NCI-H2029 (cell line): ENCODE measurements at places on chromosomes 7 and 10.

DNA sequence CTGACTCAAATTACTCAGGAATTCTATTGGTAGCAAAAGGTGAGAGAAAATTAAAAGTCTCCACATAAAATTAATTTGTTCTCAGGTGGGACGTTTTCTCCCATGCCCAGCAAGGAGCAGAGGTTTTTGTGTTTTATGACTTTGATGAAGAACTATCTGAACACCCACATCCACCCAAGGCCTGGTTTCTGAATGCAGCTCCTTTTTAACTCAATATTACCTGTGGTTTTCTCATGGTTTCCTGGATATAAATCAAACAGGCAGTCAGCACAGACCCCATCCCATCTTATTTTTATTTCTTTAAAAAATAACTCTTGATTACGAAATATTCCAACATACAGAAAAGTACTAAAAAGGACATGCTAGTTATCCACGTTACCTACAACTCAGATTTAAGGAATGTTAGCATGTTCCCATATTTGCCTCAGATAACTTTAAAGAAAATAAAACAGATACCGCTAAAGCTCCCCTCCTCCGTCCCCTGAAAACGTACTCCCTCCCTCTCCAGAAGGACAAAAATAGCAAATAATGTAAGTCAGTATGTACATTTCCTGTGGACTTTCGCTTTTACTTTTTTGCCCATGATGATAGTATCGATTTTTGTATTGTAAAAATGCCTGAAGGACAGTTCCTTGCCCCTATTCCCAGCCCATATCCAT, 43.4 kb downstream of the GLI3 start:
- no peak for DNase-seq

GRCh38 chr7:33448035-33448434, 318.7 kb downstream of the BBS9 start:
- DNase-seq, result peak; percentile 3

GRCh38 chr7:90655566-90655965, 59.4 kb downstream of the CDK14 start:
- no peak for DNase-seq

GRCh38 chr10:101485207-101485606, 102.8 kb downstream of the POLL start:
- DNase-seq, result no peak

DNA sequence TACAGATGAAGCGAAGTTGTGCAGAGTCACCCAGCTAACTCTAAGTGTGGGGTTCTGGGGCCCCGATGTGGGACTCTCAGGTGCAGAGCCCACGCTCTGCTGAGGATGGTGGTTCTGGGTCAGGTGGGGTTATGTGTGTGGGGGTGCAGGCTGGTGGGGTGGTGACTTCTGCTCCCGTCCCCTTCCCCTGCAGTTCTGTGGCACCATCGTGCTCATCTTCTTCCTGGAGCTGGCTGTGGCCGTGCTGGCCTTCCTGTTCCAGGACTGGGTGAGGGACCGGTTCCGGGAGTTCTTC, 28.6 kb upstream of the SH2D4B start:
- no peak for DNase-seq

GRCh38 chr7:37405603-37406122, 43.0 kb downstream of the ELMO1 start:
- no peak for DNase-seq

DNA sequence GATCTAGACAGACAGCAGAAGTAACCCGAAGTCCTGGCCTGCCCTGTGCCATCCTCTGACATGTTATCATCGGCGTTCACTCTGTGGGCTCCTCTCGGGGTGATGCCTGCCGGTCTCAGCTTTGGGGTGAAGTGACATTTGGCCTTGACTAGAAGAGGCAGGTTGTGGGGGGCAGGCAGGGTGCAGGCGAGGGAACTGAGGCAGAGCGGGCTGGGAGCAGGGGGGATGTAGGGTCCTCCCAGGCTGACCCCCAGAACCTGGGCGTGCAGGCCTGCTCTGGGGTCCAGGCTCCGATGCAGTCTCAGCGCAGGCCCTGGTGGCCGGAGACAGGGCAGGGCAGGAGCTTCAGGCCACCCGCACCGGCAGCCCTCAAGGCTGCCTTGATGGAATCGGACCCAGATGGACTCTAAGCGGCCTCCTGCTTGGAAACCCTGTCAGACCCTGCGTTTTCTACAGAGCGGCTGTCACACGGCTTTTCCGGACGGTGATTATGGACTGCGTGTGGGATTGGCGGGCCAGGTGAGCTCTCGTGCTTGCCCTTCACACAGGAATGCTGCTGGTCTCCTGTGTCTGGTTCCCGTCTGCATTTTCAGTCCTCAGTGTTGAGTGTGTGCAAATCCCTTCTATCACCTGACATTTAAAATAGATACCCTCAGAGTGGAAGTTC, 842 bp upstream of the JAKMIP3 start:
- no peak for DNase-seq

GRCh38 chr10:75639736-75640135, 208.3 kb downstream of the LRMDA start:
- no peak for DNase-seq

DNA sequence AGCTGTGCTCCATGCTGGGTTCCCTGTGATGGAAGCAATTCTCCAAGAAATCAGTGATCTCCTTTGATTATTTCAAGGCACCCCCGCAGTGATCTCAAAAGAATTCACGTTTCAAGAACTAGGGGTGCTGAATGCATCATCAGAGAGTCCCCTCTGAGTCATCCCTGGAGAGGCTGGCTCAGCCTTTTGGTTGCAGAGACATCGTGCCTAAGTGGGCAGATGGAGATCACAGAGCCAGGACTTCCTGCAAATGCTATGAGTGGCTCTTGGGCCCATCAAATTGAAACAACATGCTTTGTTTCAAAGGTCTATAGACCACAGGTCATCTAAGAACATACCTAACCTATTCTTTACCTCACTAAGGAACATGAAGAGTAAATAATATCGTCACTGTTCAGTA, 41.5 kb upstream of the PLEKHA1 start:
- DNase-seq, result no peak

GRCh38 chr7:27240015-27240731, 2.4 kb upstream of the EVX1 start:
- no peak for DNase-seq

DNA sequence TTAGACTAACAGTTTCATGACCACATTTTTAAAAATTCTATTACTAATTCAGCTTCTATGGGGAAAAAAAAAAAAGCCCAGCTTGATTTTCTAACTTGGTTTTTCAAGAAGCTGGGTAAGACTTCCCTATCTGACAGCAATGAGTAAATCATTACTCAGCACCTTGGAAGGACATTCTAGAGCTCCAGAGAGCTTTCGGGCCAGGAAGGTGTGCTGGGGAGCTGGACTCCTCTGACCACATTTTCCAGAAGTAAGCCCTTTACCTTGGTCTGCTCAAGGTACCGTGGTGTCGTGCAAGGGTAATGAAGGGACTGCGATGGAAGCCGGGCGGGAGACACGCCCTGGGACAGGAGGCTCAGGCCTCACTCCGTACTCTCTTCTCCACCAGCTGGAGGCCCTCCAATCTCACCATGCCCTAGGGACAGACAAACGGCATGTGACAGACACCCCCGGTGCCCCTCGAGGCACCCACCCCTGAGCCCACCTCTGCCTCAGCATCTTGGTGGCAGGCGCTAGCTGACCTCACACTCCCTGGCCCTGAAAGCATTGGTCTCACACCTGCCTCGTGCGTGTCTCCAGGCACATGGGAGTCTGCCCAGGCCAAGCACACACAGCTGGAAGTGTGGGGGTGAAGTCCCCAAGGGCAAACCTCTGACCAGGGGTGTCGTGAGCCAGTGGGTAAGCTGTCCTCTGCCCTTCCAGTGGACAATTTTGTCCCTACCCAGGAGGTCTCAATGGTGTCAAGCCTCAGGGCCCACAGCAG, 152.1 kb downstream of the OAT start:
- DNase-seq, result no peak

- no peak for DNase-seq
Observed at GRCh38 chr7:107501593-107501992, 31.7 kb downstream of the GPR22 start.

GRCh38 chr7:69577221-69577620, 21.1 kb upstream of the AUTS2 start:
- no peak for DNase-seq

DNA sequence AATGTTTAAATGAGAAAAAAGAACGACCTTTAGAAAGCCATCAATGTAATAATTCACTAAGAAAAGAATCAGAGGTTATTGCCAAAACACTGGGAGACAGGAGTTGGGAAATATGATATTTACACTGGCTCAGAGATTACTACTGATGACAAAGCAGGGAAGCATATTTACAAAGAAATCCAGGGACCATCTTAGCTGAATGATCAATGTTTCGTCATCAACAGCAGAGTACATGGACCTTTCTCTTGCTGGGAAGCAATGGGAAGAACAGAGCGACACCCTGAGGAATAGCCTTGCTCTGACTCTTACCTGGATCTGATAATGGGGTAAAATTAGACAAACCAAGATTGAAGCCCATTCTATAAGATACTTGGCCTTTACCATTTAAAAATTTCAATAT, 1293.5 kb downstream of the XPNPEP1 start:
- DNase-seq, result no peak

GRCh38 chr10:94397549-94398370, 4.6 kb upstream of the TBC1D12 start:
- no peak for DNase-seq

- DNase-seq, result no peak
Observed at GRCh38 chr10:129646973-129647372, 179.9 kb downstream of the MGMT start.

DNA sequence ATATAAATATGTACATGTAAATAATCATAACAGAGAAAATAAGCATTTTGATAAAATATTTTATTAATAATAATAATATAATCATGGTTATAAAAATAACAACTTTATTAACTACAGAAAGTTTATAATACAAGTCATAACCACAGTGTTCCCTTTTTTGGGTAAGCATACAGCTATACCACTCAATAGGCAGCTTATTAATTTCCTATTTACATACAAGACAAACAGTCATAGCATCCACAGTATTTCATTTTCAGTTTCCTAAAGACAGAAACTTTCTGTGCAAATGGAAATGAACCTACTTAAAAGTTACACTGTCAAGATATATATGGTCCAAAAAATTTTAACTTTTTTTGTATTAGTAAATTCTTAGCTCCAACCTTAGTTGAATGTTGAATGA, 70.9 kb downstream of the HGF start:
- no peak for DNase-seq

DNA sequence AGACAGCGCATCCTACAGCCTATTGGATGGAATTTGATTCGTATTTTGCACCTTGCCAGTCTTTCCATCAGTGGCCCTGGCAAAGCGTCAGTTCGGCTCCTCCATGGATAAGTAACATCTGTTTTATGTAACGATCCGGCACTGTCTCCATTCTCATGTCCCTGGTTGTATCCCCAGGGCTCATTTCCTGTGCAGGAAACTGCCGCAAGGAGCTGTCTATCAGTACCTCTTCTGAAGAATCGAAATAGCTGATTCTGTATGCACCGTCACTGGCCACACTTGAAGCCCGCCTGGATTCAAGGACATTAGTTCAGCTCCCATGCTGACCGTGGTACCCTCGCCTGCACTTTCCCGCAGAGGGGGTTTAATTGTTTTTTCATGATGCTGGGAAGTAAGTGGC, 53.1 kb upstream of the NPS start:
- no peak for DNase-seq

GRCh38 chr7:101031082-101031481, 11.2 kb downstream of the MUC17 start:
- no peak for DNase-seq

DNA sequence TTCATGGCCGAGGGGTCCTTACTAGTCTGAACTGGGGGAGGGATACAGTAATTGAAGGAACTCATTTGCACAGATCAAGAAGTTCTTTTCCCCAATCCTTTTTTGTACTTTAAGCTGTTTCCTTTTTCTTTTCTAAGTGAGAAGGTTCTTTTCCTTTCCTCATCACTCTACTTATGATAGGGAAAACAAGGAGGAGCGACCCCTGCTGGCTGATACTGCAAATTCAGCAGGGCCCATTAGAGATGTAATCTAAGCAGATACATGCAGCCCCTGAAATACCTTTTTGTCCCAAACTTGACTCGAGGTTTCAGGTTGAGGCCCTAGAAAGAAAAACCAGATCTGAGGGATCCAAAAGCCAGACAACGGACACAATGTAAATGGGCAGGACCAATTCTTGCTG, 305.5 kb downstream of the DNAJB9 start:
- DNase-seq, result no peak

DNA sequence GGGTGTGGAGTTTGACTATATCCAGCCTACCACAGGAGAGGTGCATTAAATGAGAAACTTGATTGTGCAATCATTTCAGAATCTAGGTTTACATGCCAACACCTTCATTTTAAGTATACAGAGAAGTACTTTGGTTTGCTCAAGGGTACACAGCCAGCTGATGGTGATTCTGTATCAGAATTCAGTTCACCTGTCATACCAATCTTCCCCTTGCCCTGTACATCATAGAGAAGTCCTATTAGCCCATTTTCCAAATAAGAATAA, 35.0 kb upstream of the PPP1R17 start:
- no peak for DNase-seq

DNA sequence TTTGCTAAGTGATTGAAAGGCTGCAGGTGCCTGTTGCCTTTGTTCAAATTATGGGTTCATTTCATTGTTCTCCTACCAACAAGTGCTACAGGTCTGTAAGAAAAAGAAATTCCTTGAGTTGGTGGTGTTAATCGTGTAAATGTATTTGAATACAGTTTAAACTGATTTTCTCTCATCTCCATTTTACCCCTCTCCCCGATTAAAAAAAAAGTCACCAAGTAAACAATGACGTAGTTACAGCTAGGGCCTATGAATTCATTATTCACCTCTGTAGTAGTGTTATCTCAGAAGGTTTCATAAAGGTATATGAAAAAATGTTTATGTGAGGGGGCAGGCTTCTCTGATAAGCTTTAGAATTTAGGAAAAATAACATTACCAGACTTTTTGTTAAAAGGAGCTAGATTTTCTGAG, 1.1 kb downstream of the REEP3 start:
- peak; percentile 14 for DNase-seq

DNA sequence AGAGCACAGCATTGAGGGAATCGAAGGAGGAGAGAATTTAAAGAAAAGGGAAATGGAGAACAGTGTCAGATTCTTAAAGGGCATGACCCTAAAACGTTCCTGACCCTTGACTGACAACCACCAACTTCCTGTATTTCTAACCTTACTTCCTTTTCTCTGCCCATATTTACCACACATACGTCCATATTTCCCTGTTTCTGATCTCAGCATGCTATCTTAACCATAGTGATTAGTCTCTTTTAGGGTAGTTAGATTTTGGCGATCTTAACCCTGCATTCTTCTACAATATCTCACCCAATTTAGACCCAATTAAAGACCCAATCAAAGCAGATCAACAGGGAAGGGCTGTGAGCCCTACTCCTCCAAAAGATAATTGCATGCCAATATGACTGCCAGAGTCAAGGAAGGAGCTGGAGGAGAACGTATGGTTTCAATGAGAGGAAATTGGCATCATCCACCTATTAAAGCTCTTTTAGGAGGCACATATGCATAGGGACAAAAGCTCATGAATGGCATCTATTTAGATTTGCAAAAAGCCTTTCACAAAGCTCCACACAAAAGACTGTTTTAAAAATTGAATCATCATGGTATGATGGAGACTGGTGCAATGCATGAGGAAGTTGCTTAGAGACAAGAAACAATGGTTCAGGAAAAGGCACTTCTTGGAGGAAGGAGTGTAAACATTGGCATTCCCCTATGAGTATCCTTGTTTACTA, 49.0 kb upstream of the ARHGAP12 start:
- no peak for DNase-seq
